ENCODE measurements at places on chromosomes 11 and 22.

GRCh38 chr11:10933455-10934292 is 75.8 kb upstream of the ZBED5 start:
- H3K4me3 ChIP-seq, result peak overlapping the region; percentile 22
- peak overlapping the region; percentile 13 for H3K27ac ChIP-seq
- DNase-seq, result peak; percentile 89
- H3K36me3 ChIP-seq, result no peaks in the 10 kb centered on the region
- no peaks in the 10 kb centered on the region for H3K27me3 ChIP-seq
- no peaks in the 10 kb centered on the region for H3K4me1 ChIP-seq

- no peak overlapping the region for H3K4me3 ChIP-seq
- no peaks in the 10 kb centered on the region for H3K27me3 ChIP-seq
These were observed 402.4 kb upstream of the DDI1 start for GRCh38 chr11:103633819-103634590.

GRCh38 chr22:40638261-40638660 is 1.7 kb upstream of the MRTFA start:
- H3K27ac ChIP-seq, result peak overlapping the region; percentile 49
- peaks cover 6% of the 10 kb centered on the region for H3K36me3 ChIP-seq
- H3K27me3 ChIP-seq, result no peaks in the 10 kb centered on the region
- DNase-seq, result no peak

DNA sequence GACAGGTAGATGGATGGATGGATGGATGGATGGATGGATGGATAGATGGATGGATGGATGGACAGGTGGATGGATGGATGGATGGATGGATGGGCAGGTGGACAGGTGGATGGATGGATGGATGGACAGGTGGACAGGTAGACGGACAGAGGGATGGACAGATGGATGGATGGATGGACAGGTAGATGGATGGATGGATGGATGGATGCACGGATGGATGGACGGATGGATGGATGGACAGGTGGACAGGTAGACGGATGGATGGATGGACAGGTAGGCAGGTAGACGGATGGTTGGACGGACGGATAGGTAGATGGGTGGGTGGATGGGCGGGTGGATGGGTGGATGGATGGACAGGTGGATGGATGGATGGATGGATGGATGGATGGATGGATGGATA is 24.3 kb downstream of the PDGFB start:
- H3K4me3 ChIP-seq, result no peak overlapping the region
- no peaks in the 10 kb centered on the region for H3K27me3 ChIP-seq
- DNase-seq, result peak; percentile 18
- H3K36me3 ChIP-seq, result peaks cover 22% of the 10 kb centered on the region
- H3K4me1 ChIP-seq, result peaks cover 9% of the 10 kb centered on the region

DNA sequence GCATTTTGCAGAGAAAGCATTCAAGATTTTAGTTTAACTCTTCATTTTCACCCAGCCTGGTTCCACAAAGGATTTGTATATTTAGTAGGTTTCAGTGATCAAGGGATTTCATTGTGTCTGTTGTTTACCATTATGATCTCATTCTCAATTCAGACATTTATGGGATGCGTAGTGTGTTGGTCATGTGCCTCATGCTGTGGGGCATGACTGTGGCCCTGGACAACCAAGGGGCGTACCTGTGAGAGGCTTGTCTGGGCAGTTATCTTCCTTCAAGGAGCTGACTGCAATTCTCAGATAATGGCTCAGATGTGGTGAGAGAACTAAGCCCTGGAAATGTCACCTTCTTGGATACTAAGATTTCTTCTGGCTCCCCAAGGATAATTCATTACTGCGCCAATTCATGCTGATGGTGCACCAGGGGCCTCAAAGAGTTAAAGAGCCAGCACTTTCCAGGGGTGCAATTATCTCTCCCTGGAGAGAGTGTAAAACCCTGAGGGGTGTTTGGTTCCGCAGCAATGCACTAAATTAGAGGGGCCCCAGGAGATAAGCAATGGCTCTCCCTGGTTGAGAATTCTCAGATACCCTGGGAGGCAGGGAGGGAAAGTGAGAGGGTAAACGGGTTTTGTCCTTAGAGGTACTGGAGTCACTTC is 32.2 kb downstream of the SLC6A5 start:
- H3K4me3 ChIP-seq, result no peak overlapping the region
- no peak for DNase-seq
- H3K36me3 ChIP-seq, result no peaks in the 10 kb centered on the region

GRCh38 chr11:102268083-102268984 is 49.0 kb upstream of the BIRC3 start:
- H3K4me1 ChIP-seq, result peaks cover 33% of the 10 kb centered on the region
- no peaks in the 10 kb centered on the region for H3K36me3 ChIP-seq
- peak overlapping the region; percentile 95 for H3K27ac ChIP-seq
- H3K27me3 ChIP-seq, result no peaks in the 10 kb centered on the region
- peak; percentile 95 for DNase-seq

- H3K36me3 ChIP-seq, result no peaks in the 10 kb centered on the region
- no peaks in the 10 kb centered on the region for H3K27me3 ChIP-seq
- H3K4me1 ChIP-seq, result no peaks in the 10 kb centered on the region
These were observed 51.0 kb downstream of the MYO7A start for GRCh38 chr11:77179048-77179447.
